Stimulated activated CD8-positive, alpha-beta memory T cell treated with anti-CD3 and anti-CD28 coated beads, Interleukin-4, amount 100 ng/mL, for 4 hours (primary cell): ENCODE measurements at places on chromosomes 6 and 20.

GRCh38 chr20:12702312-12702711 is 306.5 kb upstream of the SPTLC3 start:
- DNase-seq = no peak

DNA sequence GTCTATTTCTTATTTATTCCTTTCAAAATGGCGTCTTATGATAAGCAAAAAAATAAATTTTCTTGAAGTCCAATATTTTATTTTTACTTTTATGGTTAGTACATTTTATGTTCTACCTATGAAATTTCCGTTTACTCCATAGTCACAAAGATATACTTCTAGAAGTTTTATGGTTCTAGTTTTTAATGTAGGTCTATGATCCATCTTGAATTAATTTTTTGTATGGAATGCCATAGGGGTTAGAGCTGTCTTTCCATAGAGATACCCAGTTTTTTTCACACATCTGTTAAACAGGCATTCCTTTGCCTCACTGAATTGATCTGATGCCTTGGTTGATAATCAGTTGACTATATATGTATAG is 24.9 kb upstream of the ASIP start:
- no peak for DNase-seq

DNA sequence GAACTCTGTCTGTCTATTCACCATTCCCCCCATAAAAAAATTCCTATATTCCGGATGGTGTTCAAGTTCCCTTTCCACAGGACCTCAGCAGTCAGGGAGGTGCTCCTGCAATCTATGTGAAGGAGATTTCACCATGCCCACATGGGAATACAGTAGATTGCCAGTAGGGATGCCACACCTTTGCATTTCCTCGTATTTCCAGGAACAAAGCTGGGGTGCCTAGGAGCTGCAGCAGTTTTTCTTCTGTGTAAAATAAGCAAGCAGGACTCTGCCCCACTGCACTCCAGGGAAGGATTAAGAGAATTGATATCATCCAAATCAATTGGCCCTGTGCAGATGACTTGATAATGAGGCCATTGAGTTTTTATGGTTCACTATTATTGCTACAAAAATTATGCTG is 7.4 kb upstream of the KIF16B start:
- no peak for DNase-seq

DNA sequence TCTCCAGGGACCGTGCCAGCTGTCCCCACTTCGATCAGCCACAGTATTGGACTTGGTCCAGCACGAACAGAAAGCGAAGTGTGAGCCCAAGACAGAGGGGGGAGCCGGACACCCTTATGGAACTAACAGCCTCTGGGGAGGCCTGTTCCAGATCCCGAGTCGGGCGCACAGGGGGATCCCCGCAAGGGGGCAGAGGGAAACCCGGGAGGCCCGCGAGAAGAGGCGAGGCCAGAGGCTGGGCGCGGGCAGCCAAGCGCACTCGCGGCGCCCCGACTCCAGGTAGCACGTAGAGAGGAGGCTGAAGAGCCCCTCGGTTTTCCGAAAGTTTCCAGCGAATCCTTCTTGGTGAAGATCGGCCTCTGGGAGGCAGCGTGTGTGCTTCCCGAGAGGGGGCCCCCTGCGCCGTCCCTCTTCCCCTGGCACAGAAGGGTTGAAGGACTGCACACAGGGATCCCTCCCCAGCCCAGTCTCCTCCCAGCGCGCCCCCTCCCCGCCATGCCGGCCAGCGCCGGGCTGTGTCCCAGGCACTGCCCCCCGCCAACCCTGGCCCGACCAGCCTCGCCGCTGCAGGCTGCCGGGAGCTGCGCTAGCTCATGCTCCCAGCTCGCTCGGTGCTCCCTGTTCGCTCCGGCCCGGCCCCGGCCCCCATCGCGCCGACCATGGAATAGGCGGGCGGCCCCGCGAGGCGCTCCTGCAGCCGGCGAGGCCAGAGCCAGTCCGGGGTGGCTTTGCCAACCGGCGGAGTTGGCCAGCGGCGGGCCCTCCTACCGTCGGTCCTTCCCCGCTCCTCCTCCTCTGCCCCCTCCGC is 577 bp upstream of the SLC24A3 start:
- DNase-seq = no peak

GRCh38 chr6:51936531-51937290 is 150.7 kb downstream of the PKHD1 start:
- DNase-seq = no peak

DNA sequence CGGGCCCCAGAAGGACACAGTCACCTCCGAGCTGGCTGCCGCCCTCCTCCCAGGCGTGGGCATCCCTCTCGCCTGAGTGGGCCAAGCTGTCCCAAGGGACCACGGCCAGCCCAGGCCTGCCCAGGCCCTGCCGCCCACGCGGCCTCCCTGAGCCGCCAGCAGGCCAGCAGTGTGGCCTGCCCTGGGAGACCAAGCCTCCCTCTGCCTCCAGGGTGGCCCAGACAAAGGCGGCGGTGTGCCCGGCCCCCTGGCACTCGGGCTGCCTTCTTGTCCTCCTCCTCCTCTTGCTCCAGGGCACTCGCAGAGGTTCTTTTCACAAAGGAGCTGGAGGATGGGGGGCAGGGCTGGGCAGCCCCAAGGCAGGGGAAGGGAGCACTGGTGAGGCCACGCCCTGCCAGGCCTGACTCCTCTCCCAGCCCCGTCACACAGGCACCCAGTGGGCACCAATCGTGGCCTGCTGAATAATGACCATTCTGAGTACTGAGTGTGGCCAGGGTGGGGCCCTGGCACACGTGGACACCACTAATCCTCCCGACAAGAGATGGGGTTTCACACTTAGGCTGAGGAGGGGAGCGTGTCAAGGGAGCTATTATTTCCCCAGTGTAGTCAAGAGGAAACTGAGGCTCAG is 25.3 kb downstream of the NOL4L start:
- DNase-seq = no peak

DNA sequence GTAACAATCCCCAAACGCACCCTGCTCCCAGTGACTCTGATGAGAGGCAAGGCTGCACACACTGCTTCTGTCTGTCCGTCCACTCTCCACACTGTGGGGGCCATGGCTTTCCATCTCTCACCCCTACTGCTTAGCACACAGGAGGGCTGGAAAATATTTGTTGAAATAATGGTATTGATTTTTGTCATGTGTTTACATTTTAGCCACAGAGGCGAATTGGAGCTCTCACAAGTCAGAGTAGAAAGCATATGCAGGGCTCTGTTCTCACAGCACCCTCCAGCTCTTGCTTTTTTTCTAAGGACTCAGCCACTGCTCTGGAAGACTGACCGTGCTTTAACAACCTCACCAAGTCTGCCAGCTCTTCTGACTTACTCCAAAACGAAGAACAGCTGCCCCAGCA is 273.8 kb downstream of the GMDS start:
- no peak for DNase-seq

- no peak for DNase-seq
Observed at GRCh38 chr6:79170959-79171358, 63.5 kb downstream of the HMGN3 start.

GRCh38 chr6:81748994-81749393 is 3.5 kb downstream of the TENT5A start:
- no peak for DNase-seq

DNA sequence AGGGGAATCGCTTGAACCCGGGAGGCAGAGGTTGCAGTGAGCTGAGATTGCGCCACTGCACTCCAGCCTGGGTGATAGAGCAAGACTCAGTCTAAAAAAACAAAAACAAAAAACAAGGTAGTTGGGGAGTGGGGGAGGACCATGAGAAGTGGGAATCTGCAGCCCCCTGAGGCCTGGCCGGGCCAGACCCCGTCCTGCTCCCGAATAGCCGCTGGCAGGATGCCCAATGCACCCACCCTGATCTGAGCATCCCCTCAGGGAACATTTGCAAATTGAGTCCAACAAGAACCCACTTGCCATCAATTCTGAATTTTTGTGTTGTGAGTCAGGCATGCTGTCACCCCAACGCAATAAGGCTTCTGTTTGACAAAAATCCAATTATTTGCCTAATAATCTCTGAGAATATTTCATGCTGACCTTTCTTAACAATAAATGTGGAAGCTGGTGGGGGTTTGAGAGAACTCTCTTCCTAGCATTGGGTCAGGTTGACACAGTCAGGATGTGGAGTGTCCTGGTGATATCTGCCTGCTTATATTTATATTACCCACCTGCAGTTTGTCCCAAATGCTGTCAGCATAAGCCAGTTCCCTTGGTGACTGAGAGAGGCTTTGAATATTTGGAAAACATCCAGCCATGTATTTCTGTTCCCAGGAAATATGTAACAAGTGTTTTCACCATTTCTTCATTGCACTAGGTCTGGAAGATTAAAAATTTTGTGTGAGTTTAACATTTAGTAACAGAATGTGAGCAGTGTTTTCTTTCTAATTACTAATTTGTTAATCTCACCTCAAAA is 28.4 kb upstream of the FRMD1 start:
- DNase-seq = no peak

GRCh38 chr20:4056880-4057279 is 41.5 kb upstream of the RNF24 start:
- DNase-seq = no peak

DNA sequence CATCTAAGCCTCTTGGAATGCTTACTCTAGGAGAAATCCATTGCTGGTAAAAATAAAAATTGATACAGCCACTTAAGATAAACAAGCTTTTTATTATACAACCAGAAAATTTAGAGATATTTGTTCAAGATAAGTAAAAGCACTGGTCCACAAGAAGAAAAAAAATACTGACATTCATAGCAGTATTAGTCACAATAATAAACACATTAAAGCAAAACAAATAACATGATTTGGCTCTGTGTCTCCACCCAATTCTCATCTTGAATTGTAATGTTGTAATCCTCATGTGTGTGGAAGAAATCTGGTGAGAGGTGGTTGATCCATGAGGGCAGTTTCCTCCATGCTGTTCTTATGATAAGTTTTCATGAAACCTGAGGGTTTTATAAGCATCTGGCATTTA is 1093.5 kb upstream of the ADGRB3 start:
- DNase-seq = no peak

DNA sequence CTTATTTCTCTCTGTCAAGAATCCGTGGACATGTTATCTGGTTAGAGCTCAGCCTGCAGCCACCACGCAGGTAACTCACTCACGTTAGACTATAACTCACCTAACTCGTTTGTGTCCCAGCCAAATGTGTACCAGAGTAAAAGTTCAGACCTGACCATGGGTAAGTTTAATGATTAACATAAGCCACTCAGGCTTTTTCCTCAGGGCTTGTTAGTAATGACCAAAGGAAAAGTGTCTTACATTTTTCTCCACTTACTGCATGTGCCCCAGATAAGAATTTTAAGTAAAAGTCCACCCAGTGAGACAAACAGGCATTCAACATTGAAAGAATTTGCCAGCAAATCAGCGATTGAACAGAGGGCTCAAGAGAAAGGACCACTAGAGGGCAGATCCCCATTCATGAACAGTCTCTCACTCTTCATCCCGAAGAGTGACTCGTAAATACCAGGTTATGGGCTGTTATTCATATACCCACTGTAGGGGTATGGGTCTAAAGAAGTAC is at the start of gene PKHD1:
TSS of gene PKHD1 (minus strand) at position 116 of the 502 bp plus-strand sequence. CDS start 2,680 bp downstream, outside the sequence.
- no peak for DNase-seq

- no peak for DNase-seq
Observed at GRCh38 chr6:25366903-25367545, 87.8 kb downstream of the CARMIL1 start.

GRCh38 chr6:148629181-148629580 is 117.6 kb upstream of the UST start:
- DNase-seq = no peak

DNA sequence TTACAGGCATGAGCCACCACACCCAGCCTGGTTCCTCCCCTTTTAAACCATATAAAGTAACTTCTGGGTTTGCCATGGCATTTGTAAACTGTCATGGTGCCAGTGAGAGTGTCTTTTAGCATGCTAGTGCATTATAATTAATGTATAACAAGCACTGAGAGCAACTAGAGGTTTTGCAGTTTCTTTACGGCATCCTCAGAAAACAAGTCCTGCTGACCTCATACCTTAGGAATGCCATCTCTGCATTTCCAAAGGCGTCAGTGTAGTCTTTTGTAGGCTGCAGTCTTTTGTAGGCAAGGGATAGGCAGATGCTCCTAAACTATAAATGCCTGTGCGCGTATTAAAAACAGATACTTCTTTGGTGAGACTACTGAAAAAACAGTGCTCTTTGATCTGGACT is 75.0 kb upstream of the EZR start:
- DNase-seq = no peak

GRCh38 chr6:150377211-150377781 is 8.5 kb downstream of the IYD start:
- no peak for DNase-seq

DNA sequence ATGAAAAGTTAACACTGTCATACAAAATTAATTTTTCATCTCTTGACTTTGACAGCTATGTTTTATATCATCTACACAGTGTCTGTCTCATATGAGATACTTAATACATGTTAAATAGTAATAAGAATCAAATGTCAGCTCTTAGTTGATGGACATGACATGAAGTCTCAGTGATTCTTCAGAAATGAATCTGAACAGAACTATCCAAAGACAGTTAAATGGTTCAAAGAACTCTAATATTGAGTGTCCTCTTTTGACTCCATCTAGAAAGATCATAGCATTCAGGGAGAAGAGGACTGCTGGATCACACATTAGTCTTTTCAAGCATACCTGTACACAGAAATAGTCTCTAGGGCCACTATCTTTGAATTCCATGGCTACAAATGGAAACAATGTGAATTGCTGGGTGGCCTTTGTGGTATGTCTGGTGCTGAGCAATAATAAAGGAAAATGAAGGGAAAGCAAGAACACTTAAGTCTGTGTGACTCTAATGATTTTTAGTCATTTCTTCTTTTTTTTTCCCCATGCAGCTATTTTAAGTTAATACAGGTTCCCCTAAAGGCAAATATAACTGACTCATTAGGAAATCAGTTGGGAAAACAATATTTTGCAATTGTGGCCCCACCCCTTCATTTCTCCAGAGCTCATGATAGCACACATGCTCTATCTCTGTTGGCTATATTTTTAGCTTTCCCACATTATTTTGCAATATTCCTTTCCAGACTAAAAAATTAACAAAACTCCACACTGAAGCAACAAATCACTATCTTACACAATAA is 367.5 kb downstream of the GRIK2 start:
- DNase-seq = no peak

DNA sequence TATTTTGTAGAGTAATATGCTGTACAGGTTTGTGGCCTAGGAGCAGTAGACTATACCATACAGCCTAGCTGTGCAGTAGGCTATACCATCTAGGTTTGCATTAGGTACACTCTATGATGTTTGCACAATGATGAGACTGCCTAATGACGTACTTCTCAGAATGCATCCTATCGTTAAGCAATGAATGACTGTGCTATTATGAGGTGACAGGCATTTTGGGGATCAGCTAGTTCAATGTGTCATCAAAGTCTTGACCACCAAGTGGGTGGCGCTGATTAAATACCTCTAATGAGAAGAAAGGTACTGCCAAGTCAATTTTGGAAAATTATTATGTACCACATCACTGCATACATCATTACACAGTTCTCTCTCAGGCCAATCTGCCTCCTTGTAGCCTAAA is 190.2 kb downstream of the BACH2 start:
- DNase-seq = no peak
